ENCODE measurements at places on chromosomes 2 and 18.

DNA sequence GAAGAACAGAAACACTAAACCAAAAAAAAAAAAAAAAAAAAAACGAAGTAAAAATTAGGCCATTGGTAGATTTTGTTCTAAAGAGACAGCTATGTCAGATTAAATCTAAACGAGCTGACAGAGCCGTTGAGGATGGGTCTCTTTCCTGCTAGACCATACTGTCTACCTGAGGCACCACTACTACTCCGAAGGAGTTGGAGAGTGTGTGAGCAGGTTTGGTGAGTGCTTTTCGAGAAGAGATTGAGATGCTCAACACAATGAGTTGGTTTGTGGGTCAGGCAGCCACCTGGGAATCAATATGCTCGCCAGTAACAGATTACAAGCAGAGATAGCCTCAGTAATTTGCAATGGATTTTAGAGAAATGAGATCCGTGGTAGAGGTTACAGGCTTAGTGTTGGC lies 281.5 kb upstream of the EPAS1 start:
- no peak for DNase-seq

DNA sequence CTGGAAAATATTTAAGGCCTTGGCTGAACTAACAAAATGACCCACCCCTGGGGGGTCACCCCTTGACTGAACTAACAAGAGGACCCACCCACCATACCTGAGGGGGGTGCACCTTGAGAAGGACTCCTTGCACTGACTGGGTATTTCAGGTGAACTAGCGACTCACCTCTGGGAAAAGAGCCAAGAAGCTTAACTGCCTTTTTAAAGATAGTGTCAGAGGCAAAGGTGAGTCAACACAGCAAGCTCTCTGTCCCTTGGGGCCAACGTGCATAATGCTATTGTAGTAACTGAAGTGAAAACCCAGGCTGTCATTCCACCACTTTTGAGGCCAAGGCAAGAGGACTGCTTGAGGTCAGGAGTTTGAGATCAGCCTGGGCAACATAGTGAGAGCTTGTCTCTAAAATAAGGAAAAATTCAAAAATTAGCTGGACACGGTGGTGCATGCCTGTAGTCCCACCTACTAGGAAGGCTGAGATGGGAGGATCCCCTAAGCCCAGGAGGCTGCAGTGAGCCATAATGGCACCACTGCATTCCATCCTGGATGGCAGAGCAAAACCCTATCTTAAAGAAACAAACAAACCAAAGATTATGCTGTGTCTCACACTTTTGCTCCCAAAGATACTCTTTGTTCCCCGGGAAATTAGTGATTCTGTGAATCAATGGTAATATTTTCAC lies 36.4 kb upstream of the ZCCHC2 start:
- peak; percentile 25 for DNase-seq

GRCh38 chr18:49819823-49820671 lies 6.7 kb upstream of the ACAA2 start:
- no peak for DNase-seq

GRCh38 chr2:19819097-19820065 lies 82.4 kb downstream of the TTC32 start:
- peak; percentile 98 for DNase-seq

GRCh38 chr2:45640576-45640975 lies 10.9 kb upstream of the PRKCE start:
- DNase-seq = no peak

DNA sequence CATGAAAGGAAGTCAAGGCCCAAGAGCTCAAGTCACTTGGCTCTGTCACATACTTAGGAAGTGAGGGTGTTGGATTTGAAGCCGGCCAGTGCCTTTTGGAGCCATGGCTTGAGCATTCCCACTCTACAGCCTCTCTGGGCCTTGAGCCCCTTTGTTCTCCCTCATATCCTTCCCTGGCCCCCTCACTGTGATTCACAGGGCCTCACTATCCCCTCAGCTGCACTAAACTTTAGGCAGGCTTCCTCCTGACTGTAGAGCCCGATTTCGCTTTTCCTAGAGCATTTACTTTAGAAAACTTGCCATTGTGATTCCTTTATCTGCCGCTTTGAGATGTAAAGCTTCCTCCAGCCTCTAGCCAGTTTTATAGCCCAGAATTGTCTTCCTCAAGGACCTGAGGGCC lies 107.6 kb downstream of the FBXO15 start:
- no peak for DNase-seq

DNA sequence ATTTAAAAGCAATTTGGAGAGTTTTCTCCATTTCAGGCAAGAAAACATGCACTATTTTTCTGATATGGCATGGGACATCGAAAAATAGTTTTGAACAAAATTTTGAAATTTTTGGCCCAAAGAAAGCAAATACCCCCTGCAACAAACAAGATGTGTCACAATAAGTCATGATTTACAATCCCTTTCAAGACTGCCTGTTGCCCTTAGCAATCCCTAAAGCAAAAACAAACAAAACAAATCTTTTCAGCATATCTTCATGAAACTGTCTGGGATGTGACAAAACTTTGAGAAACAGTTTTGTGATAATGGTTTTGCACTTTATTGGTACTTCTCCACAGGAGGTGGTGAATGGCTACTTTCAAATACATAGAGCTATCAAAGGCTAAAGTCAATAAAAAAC lies 1888.7 kb upstream of the PIK3C3 start:
- DNase-seq = no peak

- peak; percentile 46 for DNase-seq
Measured at GRCh38 chr2:172704072-172704936, 31.3 kb upstream of the RAPGEF4 start.

Data from fibroblast of skin of back (primary cell).